Spleen (tissue), 13 donors: ENCODE measurements at places on chromosomes 12 and 14. TPM values are rescaled to one million over a fixed set of nuclear protein-coding genes. Genes with fewer than 3 reads are reported as not detected.

- H3K36me3 ChIP-seq: no peaks in the 10 kb centered on the region
- H3K4me3 ChIP-seq: no peak overlapping the region
- H3K27ac ChIP-seq: no peak overlapping the region
- no peak for DNase-seq
- H3K4me1 ChIP-seq: peaks cover 19% of the 10 kb centered on the region
Measured at GRCh38 chr14:23627961-23628360, 8.2 kb upstream of the DHRS2 start.

GRCh38 chr14:89377544-89377943, 39.5 kb downstream of the FOXN3 start:
- H3K36me3 ChIP-seq: peaks cover 5% of the 10 kb centered on the region
- DNase-seq: no peak
- H3K27me3 ChIP-seq: no peaks in the 10 kb centered on the region
- H3K27ac ChIP-seq: no peak overlapping the region

DNA sequence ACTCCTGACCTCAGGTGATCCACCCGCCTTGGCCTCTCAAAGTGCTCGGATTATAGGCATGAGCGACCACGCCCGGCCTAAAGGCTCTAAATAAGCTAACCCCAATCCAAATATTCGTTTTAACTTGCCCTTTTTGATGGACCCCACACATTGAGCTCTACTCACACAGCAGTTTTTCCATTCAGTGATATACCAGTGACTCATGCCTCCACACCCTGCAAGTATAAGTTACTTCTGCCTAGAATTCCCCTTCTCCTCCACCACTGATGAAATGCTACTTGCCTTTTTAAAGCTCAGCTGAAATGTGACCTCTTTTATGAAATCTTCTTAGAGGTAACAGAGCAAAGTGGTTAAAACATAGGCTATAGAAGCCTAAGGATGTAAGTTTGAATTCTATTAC, 68.8 kb downstream of the EXOC5 start:
- H3K27ac ChIP-seq: no peak overlapping the region
- no peaks in the 10 kb centered on the region for H3K4me1 ChIP-seq
- H3K27me3 ChIP-seq: no peaks in the 10 kb centered on the region
- no peaks in the 10 kb centered on the region for H3K36me3 ChIP-seq

GRCh38 chr12:27119797-27120196, 37.4 kb upstream of the C12orf71 start:
- H3K4me1 ChIP-seq: no peaks in the 10 kb centered on the region
- no peak overlapping the region for H3K27ac ChIP-seq

Gene NOVA1
- 2.8 TPM for total RNA-seq
